ENCODE measurements at places on chromosomes 7 and 10.

- no peak for DNase-seq
Observed at GRCh38 chr10:14660831-14661230, 113.9 kb downstream of the FAM107B start.

DNA sequence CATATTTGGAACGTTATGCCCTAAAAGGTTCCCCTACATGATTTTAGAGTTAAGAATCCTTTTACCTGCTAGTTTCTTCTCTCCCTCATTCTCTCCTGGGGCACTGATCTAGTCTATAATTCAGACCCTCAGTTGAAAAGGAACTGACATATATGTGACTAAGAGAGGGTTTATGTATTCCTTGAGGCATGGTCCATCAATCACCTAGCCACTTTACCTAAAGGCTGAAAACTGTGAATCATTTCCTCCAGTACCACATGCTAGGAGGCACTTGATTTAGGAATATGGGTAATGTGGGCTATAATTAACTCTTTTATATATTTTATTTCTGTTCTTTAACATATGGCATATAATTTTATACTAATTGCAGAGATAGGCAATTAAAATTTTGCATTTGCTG lies 303.5 kb downstream of the BBS9 start:
- DNase-seq: no peak

- no peak for DNase-seq
Observed at GRCh38 chr7:138233189-138233588, 156.9 kb downstream of the AKR1D1 start.

DNA sequence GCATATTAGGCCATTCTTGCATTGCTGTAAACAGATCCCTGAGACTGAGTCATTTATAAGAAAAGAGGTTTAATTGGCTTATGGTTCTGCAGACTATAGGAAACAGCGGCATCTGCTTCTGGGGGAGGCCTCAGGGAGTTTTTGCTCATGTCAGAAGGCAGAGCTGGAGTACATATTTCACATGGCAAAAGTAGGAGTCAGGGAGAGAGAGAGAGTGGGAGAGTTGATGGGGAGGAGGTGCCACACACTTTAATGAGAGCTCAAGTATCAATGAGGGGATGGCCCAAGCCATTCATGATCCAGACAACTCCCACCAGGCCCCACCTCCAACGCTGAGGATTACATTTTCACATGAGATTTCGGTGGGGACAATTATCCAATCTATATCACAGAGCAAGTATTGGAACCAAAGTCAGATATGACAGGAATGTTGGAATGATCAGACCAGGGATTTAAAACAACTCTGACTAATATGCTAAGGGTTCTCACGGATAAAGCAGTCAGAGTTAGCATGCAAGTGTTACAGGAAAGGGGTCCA lies 795.3 kb upstream of the CELF2 start:
- DNase-seq: no peak

GRCh38 chr7:126700807-126701604 lies 551.7 kb downstream of the GRM8 start:
- DNase-seq: no peak

GRCh38 chr7:30556840-30557239 lies 37.8 kb upstream of the GARS1 start:
- DNase-seq: no peak

GRCh38 chr10:31018962-31019361 lies 12.7 kb downstream of the ZNF438 start:
- DNase-seq: no peak

DNA sequence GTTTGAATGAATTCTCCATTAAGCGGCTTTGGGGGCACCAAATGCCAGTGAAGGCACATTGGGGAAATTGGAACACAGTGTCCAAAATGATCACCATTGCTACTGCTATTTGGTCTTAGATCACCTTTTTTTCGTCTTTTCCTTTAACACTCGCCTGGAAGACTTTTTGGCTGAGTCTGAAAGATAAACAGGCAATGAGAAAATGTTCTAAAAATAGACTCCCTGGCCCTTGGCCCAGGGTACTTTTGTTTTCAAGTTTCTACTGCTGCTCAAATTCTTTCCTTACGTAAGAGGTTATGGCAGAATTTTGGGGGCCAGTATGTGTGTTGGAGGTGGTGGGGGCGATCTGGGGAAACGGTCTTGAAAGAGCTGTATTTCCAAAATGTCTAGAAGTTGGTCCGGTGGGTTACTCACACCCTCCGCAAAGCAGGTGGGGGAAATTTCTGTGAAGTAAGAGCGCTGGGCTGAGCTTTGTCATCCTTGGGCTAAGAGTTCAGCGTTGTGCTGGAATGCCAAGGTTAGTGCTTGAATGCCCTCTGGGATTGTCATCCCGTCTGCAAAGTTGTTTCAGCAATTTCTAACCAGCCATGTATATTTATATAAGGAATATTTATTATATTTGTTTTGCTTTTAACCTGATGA lies 1.3 kb upstream of the ITPRIP start:
- no peak for DNase-seq

DNA sequence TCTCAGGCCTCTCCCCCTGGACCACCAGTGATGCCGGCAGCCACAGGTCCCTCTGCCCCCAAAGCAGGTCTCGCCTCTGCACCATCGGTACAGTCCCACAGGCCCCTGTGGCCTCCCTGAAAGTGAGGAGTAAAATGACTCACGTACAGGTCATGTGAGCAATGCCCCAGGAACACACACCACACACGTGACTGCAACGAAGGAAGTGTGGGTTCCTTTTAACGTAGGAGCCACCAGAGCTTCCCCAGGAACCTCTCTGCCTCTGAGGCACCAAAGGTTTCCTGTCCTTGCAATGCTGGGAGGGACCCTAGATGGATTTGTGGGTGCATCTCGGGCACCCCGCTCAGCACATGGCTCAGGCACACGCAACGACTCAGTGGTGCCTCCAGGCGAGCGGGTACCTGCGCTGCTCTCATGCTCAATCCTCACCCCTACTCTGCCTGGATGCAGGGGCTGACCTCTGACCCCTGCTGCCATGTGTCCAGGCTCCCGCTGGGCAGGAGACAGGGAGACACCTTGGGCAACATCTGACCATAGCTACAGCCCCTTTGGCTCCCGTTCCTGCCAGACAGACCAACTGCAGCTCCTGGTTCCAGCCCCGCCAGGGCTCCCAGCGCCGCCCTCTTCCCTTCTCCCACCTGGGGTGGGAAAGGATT lies 120.7 kb downstream of the PRKAG2 start:
- peak; percentile 19 for DNase-seq

DNA sequence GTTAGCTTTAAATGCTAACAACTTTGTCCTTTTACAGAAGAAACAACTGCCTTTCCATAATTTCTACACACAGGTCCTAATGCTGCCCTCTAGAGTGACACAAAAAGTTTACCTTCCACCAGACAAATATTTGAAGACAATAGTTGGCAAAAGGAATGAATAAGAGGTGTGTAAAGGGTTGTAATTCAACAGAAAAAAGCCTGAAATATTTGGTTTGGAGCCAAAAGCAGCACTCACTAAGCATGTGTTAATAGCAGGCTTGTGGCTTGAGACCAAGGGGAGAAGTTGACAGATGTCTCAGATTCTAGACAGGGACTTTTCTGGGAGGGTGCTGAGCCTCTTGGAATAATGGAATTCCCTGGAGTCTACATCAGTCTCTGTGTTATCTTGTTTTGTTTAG lies 156.2 kb upstream of the GALNT17 start:
- no peak for DNase-seq

- no peak for DNase-seq
Observed at GRCh38 chr10:93277360-93277759, 203.7 kb downstream of the CYP26A1 start.

DNA sequence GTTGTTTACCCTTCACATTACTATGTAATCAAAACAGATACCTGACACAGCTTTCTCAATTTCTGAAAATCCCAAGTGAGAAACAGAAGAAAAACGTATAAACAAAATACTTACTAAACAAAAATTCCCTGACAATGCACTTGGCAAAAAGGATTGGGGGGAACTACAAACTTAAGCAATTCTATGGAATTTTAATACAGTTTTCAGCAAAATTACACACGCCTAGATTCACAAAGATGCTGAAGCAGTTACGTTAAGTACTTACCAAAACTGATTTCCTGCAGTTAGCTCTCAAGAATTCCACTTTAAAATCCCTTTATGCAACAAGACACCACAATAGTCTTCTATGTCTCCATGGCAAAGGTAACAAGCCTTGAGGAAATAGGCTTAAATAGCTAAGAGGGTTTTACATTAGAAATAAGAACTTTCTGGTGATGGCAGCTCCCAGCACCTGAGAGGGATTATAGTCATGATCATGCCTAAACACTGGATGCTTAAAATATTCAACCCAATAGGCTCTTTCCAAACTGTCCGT lies 10.8 kb downstream of the TOMM7 start:
- DNase-seq: no peak

DNA sequence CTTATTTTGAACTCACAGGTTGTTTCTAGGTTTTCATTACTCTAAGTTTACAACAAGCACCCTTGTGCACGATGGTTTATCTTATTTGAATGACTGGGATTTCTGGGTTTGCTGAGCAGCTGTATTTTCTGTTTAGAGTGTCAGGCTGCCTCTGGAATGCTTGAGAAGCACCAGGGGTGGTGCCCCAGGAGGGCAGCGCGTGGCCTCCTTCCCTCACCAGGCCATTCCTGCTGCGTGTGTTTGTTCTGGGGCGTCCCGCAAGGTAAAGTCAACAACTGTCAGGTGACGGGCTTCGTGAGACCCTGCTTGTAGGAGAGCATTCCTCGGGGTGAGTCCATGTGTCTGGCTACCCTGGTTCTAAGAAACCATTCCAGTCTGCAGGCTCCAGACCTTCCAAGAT lies 54.9 kb downstream of the FAM171A1 start:
- DNase-seq: no peak

GRCh38 chr7:34165927-34166550 lies 260.7 kb downstream of the BMPER start:
- no peak for DNase-seq

DNA sequence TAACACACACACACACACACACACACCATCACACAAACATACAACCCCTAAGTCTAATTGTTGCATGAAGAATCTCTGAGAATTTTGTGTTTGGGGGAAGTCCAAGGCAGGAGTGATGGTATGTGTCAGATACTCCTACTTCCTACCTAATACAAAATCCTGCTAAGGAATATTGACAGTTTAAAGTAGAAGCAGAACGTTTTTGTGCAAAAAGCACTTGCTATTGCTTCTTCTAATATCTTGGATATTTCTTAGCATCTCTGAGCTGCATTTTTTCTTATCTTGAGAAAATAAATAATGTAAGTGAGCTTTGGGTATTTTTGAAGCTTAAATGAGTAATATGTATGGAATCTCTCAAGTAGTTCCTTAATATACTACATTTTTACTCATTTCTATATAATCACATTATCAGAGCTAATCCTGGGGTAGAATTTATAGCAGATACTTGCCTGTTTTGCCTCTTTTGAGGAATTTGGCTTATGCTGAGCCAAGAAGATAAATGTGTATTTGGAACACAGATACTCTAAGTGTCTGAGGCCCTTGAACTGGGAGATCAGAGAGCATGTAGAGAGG lies 212.3 kb downstream of the DKK1 start:
- DNase-seq: no peak

DNA sequence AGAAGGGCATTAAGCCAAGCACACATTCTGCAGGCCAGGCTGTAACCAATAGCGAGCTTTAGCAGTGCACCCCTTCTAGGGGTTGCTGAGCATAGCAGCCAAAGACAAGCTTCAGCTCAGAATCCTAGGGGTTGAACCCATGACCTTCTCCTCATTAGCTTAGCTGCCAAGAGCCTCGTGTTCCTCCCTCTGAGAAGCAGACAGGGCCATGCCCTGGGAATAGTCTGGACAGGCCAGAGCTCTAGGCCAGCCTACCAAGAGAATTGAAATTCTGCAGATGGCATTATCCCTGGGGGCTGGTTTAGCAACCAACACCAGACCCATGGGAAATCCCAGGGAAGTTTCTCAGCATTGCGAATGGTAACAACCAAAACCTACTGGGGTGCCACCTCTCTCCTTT lies 77.2 kb downstream of the PLXNA4 start:
- DNase-seq: no peak

GRCh38 chr10:81179324-81179723 lies 641.6 kb downstream of the SH2D4B start:
- no peak for DNase-seq

DNA sequence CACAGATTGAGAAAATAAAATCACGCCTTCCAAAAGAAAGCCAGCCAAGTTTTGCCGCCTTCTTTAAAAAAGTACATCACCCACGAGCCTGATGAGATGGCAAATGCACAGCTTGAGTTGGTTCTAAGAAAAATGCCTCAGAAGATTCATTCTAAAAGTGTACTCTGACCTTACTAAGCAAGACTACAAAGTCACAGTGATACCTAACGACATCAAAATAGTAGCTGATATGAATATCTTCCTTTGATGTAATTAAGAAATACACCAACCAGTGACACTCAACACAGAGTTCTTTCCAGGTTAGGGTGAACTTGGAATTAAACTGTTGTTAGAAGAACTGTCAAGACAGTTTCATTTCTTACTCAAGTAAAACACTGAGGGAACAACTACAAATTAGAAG lies 78.0 kb upstream of the AMPH start:
- DNase-seq: no peak

DNA sequence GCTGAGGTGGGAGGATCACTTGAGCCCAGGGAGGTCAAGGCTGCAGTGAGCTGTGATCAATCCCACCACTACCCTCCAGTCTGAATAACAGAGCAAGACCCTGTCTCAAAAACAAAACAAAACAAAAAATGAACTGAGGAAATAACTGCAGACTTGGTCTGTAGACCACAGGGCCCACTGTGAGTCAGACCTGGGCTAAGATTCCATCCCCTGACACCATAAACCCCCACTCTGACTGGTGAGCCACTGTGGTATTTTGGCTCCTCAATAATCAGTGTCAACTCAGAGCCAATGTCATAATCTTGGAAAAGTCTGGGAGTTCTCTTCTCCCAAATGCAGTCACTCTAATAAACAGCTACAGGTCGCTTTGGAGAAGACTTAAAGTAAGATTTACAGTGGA lies 24.0 kb upstream of the ERCC6 start:
- DNase-seq: no peak

GRCh38 chr7:107165341-107165740 lies 3.5 kb upstream of the HBP1 start:
- no peak for DNase-seq

DNA sequence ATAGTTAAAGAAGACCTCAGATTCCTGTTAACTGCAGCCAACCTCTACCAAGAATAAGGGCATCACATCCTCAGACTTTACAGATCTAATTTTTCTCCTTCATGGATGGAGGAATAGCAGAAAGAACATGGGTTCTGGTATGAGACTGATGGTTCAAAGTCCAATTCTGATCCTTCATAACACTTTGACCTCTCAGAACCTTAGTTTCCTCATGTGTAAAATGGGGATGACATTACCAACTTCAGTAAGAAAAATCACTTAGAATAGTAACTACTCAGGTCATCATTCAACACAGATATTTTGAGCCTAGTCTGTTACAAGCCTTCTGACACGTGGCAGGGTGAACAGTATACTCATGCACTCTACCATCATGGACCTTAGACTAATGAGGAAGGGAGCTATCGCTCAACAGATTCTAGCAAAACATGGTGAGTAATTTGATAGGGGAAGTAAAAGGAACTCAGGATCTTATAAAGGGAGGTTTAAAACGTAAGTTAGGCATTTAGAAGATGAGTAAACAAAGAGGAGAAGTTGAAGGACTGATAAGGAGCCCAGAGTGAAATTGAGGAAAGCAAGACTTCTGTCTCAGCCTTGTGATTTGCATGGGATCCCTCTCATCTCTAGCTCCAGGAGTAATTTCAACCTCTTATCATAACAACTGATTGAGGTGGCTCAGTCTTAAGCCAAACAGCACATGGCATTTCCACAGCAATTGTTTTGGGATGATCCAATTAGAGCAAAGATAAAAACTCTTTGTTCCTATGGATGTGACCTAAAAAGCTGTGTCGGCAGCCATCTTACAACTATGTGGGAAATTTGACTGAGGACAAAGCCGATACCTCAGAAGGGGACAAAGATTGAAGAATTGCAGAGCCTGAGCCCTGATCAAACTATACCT lies 69.2 kb upstream of the TCF7L2 start:
- DNase-seq: no peak

Data from activated CD8-positive, alpha-beta memory T cell treated with anti-CD3 and anti-CD28 coated beads for 1 hour (primary cell).